ENCODE measurements at places on chromosomes 7 and 10.

- DNase-seq: peak; percentile 31
These were observed 50.6 kb upstream of the ITGB1 start for GRCh38 chr10:33008499-33009243.

- no peak for DNase-seq
These were observed 355.7 kb downstream of the DNAJB6 start for GRCh38 chr7:157692460-157693011.

DNA sequence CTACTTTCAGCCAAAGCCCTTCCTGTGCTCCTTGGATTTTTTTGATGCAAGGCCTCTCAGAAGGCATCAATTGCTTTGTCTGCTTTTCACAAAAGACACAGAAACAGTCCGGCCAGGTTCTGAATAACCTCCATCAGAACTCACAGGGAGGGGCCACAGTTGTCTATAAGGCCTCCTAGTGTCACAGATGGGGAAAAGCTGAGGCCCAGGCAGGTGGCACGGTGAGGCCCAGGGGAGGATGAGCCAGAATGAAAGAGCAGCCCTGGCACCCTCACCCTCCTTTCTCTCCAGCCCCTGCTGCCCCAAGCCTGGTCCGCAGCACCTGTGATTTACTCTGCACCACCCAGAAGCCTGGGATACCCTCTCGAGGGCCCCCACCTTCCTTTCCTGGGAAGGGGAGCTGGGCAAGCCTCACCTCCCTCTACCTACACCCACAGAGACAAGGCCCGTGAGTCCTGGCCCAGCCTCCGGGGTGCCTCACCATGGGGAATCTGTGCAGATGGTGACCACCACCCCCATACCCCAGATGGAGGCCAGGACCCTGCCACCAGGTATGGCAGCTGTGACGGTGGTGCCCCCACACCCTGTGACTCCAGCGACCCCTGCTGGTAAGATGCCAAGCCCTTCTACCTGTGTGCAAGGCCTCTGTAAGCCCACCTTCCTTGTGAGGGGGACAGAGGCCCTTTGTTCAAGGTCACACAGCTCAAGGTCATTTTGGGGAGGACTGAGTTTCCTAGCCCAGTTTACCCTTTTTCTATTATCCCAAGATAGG, 26.2 kb upstream of the ZNF467 start:
- no peak for DNase-seq

- DNase-seq: no peak
These were observed 27.0 kb upstream of the ARHGAP21 start for GRCh38 chr10:24750695-24751094.

DNA sequence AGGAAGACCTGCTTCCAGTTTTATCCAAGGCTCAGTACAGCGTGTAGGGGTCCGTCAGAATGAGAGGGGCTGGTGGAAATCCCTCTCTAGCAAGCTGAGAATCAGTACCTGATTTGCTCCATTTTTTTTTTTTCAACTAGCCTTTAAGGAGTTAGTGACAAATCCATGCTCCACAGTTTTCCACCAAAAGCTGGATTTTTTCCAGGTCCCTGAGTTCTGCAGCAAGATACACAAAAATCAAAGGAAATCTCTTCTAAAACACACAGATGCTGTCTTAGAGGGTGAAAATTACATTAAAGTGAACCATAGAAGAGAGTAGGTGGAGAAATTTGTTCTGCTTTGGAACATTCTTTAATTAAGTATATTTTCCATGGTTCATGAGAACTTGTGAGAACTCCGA, 30.4 kb downstream of the MDFIC start:
- DNase-seq: no peak

GRCh38 chr7:123210986-123211385, 11.2 kb upstream of the SLC13A1 start:
- no peak for DNase-seq

DNA sequence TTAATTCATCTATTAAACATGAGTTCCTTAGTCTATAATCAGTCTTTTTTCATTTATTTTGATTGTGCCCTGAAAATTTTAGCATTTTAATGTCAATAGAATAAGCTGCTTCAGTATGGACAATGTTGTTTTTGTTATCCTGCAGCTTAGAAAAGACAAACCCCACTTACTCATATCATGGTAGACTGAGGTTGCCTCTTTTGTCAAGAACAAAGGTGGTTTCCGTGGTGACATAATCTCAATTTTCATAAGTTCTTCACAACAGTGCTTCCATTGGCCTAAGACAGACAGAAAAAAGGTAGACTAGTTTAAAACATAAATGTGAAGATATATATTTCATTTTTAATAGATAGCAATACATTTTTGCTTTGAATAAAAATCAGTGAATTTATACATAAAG, 69.1 kb downstream of the RTKN2 start:
- no peak for DNase-seq

- no peak for DNase-seq
These were observed 1133.4 kb downstream of the CNTNAP2 start for GRCh38 chr7:147249956-147250355.

GRCh38 chr10:17861760-17862159, 52.6 kb downstream of the MRC1 start:
- no peak for DNase-seq

GRCh38 chr10:132866601-132867381, 75.6 kb downstream of the CFAP46 start:
- DNase-seq: no peak

DNA sequence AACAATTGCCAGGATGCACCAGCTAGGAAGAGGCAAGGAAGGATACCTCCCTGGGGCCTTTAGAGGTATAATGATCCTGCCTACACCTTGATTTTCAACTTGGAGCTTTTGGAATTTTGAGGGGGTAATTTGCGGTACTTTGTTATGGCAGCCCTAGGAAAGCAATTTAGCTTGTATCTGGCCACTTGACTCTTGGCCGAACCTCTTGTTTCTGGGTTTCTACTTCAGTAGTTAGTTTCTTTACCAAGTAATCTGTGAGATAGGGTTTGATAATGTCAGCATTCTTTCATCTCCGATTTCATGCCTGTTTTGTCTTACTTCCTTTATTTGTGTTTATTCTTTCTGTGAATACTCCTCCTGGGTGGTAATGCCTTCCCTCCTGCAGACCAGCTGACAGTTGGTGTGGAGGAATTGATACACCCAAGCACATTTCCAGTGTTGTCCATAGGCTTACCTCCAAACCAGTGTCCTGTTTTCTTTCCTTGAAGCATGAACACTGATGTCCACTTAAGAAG, 163.7 kb downstream of the SND1 start:
- DNase-seq: no peak

- no peak for DNase-seq
These were observed 57.5 kb downstream of the COL17A1 start for GRCh38 chr10:104028146-104028545.

DNA sequence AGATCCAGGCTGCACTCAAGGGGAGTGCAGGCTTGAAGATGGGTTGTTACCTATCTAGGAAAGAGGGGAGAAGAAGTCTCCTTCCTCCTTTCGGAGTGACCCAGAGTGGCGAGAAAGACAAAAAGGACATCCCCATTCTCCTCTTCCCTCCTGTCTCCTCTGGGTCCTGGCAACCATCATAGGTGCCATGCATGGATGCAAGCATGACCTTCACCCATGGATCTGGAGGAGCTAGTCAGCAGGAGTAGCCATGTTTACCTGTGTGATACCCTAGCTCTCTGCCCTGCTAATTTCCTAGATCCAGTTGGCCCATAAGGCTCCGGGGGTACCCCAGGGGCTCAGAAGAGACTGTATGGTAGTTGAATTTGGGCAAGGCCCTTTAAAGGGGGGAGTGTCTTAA, 17.2 kb upstream of the CROT start:
- no peak for DNase-seq

DNA sequence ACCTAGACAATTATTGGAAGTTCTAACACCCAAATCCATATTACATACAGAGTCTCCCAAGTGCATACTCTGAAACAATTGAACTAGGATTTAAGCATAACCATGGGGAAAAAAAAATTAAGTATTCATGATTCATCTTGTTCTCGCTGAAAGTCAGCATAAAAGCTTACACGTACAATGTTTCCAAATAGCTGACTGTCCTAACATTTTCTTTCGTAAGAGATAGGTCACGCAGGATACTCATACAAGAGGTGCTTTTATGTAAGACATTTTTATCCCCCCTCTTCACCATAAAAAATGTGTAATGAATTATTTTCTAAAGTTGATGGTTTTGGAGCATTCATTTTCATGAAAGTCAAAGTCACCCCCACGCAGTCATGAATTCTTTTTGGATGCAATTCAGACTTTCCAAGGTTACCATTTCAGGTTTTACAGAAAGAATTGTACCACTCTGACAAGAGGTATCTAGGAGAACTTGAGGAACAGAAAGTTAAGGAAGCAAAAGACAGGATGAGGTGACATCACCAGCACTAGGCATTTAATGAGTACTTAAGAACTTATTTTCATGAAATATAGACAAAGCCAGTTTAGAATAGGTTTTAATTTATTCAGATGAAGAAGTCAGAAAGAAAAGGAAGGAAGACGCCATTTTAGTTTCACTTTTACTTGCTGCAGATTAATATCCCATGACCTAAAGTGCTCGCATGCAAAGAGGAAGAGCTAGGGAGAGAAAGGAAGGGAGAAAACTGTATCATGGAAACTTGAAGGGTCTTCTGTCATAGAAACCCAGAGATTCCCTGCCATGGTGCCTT, 55.8 kb downstream of the TMEM26 start:
- DNase-seq: no peak

All from activated T-helper 1 cell treated with anti-CD3 and anti-CD28 coated beads, Interleukin-12 subunit alpha, Interleukin-12 subunit beta, Interleukin-2, Interleukin-4 antibody, amounts not matched to agents 30 ng/mL and 10 ng/mL and 1 ng/mL, durations not matched to agents 14 hours and 24 hours and 36 hours (primary cell).